ENCODE measurements at places on chromosomes 11 and 22. TPM values are rescaled to one million over a fixed set of nuclear protein-coding genes. Genes with fewer than 3 reads are reported as not detected.

The APOBEC3A gene
- not detected for polyA plus RNA-seq

The MRGPRF gene
- polyA plus RNA-seq, result not detected

The CCDC116 gene
- 0.28 TPM for polyA plus RNA-seq

The TMPRSS4 gene
- not detected for polyA plus RNA-seq

The TEX12 gene
- polyA plus RNA-seq, result 0.36 TPM

The OR52E5 gene
- polyA plus RNA-seq, result not detected

The SLC7A4 gene
- polyA plus RNA-seq, result not detected

Measured in neural cell (in vitro differentiated cells).